ENCODE measurements at places on chromosomes 5 and 9. TPM values are rescaled to one million over a fixed set of nuclear protein-coding genes. Genes with fewer than 3 reads are reported as not detected.
A peak's percentile ranks its signal among the peaks of the same experiment; 100 is the strongest.

DNA sequence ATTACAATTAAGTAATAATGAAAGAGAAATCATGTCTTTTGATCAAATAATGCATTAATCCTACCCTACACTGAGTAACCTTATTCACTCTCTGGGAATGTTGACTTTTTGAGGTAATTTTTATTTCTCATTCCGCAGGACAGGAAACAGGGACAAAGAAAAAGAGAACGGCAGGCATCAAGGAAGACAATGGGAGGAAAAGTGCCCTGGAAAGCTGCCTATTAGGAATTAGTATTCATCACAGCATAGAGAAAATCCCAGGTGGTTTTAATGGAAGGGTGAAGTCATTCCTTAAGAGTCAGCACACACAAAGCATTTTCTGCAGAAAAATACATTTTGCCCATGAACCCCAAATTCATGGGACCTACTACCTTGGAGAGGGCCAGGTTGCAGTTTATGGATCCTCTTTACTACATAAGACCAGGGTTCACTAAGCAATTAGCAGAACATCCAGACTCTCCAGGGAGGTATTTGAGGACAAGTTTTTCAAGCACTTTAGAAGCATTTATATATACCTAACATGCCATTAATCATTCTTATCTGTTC is 9.4 kb downstream of the FSTL4 start:
- H3K27me3 ChIP-seq = no peaks in the 10 kb centered on the region
- no peak overlapping the region for H3K27ac ChIP-seq
- H3K4me3 ChIP-seq = no peak overlapping the region

DNA sequence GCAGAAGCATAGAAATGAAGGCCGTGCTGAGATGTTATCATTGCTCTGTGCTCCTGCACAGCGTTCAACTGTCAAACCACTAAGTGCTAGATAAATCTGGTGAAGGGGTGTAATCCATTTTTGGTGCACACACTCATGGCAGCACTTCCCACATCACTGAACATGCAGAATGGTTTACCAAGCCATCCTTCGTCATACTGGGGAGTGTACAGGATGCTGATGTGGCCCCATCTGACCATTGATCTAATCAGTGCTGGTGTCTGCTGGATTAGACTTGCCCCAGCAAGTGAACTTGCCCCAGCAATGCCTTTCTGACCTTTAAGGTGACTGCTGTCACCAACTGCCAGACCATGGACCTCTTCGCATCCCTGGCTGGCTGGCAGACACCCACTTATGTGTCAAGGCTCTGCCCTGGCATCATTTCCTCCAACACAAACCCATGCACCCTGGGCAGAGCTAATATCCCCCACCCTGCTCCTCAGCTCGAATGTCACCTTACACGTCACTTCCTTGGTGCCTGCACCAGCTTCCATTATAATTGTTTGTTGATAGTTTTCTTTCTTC is 4.2 kb upstream of the SEMA4D start:
- no peak for DNase-seq
- no peak overlapping the region for H3K4me3 ChIP-seq
- H3K27me3 ChIP-seq = no peaks in the 10 kb centered on the region
- no peaks in the 10 kb centered on the region for H3K36me3 ChIP-seq

- no peaks in the 10 kb centered on the region for H3K27me3 ChIP-seq
- no peak overlapping the region for H3K27ac ChIP-seq
- no peak for DNase-seq
- H3K4me3 ChIP-seq = no peak overlapping the region
- no peaks in the 10 kb centered on the region for H3K4me1 ChIP-seq
These were observed 40.5 kb downstream of the ANKDD1B start for GRCh38 chr5:75651575-75652238.

DNA sequence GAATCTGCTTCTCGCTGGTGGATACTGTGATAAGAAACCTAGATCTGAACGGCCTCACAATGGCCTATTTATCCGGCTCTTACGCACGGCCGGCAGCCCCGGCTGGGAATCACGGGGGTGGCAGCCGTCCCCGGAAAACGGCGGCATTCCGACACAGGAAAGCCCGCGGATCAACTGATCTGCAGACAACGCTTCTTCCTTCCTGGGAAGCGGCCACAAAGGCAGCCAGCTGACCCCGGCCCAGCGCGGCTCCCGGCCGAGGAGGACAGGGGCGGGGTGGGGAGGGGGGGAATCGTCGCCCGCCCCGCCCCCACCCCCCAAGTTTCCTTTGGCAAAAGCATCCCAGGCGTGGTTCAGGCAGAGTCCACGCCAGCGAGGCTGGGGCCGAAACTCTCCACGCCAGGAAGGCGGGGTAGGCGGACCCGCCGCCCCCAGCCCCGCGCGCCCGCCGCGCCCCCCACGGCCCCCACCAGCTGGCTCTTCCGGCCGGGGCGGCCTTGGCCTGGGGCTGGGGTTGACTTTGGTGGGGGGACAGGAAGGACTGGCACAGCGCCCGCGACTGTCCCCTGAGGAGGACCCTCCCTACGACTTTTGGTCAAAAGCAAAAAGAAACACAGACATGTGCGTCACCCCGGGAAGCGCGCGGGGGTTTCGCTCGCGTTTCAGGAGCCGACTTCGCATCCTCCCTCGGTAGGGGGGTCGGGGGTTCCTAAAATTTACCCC is 247.7 kb upstream of the ANKRD55 start:
- H3K4me1 ChIP-seq = peaks cover 47% of the 10 kb centered on the region
- H3K27me3 ChIP-seq = no peaks in the 10 kb centered on the region
- peak overlapping the region; percentile 20 for H3K4me3 ChIP-seq
- peak overlapping the region; percentile 86 for H3K27ac ChIP-seq

- DNase-seq = no peak
- H3K4me1 ChIP-seq = peaks cover 12% of the 10 kb centered on the region
- no peaks in the 10 kb centered on the region for H3K27me3 ChIP-seq
- H3K27ac ChIP-seq = no peak overlapping the region
- H3K36me3 ChIP-seq = no peaks in the 10 kb centered on the region
These were observed 43.6 kb downstream of the GALNT12 start for GRCh38 chr9:98850851-98851729.

The IFNB1 gene
- not detected for total RNA-seq

The LIX1 gene
- total RNA-seq = 0.26 TPM

The TLR4 gene
- 5.2 TPM for total RNA-seq

The TCF7 gene
- total RNA-seq = 6.3 TPM

All from body of pancreas (tissue), 4 donors.